Tibial artery (tissue), 4 donors: ENCODE measurements at places on chromosomes 16 and 17.

GRCh38 chr17:4949321-4950074, 1.2 kb upstream of the PFN1 start:
- DNase-seq, result peak; percentile 71

DNA sequence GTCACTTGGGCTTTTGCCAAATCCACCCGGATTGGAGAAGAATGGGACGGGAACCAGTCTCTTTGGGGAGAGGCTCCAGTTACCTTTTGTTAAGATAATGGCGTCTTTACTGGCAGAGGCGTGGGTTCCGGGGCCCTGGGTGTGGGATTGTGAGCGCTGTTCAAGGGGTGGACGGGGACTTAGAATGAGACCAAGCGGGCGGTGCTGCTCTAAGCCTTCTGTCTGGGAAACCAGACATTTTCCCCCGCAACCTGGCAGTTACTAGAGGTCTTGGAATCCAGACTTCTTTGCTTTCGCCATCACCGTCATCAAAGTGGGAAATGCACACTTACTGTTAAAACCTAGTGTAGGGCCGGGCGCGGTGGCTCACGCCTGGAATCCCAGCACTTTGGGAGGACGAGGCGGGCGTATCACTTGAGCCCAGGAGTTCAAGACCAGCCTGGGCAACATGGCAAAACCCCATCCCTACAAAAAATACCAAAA, 706 bp downstream of the TEN1 start:
- DNase-seq, result no peak

DNA sequence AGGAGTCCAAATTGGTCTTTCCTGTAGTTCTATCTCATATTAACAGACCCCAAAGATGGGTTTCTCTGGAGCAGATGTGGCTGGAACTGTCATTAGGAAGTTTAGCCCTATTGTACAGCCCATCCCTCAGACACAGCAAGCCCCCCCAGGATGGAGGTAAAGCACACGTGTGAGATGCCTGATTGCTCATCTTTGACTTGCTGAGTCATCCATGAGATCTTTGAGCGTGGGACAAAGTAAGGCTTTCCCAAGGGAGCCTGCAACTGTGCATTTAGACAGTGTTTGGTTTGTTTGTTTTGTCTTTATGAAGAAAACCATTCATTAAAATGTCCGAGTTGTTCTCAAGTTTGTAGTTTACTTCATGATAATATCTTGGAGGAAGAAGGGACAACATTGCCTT, 145.3 kb upstream of the CDH13 start:
- no peak for DNase-seq

DNA sequence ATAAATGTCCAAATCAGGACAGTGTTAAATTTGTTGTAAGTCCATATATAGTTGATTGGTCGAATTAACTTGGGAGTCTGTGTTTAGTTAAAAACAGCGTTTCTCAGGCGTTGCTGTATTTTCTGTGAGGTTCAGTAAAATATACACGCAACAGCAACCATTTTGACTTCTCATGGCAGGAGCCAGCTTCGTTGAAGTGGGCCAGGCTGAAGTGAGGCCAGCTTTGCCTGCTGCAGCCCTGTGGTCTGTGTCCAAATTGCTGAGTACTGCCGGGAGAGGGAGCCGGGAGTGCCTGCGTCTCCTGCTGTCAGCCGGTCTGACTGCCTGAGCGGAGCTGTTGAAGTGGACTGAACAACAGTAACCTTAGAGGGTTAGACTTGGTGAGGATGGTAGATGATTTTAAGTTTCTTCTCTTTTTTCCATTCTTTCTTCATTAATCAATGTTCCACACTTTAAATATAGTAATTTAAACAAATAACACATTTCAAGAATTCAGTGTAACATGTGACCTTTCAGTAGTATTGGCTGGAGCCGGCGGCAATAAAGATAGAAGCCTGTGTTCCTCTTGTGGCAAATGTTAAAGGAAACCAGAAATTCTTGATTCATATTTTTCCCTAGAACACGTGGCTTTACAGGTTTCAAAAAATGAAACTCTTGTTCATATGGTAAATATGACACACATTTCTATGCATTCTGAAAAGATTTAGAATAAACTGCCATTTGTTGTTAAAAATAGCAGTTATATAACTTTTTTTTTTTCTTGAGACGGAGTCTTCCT, 37.0 kb upstream of the ZNF750 start:
- peak; percentile 92 for DNase-seq

DNA sequence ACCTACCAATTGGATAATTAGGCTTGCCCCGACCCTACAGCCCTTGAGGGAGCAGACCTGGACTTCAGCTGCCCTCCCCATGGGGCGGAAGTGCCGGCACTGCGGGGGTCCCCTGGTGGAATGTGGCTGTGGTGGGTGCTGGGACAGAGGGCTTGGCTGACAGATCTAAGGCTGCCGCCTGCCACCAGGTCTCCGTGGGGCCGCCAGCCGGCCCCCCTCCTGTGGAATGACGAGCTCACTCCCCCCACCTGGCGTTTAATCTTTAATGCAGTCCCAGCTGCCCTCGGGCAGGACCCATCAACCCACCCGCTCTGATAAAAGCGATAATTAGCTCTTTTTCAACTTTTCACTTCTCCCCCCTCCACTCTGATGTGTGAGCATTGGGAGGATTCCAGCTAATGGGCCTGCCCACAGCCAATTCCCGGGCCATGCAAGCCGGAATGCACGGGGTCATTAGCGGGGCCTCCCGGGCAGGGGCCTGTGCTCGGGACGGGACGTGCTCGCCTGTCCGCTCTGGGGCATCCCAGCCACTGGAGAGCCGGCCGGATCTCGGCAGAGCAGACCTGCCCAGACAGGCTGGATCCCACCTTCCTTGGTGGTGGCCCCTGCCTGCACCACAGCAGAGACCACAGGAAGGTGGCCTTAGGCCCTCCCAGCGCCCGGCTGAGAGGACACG, 28.3 kb upstream of the GOSR2 start:
- DNase-seq, result no peak

DNA sequence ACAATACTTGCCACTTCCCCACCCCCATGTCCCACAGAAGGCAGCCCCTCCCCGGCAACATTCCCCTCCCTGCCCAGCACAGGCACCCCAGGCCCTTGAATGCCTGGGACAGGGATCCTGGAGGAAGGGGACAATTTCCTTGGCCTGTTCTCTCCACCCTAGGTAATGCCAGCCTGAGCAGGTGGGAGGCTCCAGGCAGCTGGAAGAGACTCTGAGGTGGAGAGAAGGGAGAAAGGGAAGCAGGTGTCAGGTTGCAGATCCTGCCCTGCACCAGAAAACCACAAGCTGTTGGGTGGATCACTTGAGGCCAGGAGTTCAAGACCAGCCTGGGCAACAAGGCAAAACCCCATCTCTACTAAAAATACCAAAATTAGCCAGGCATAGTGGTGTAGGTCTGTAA, 8.9 kb downstream of the MPP2 start:
- no peak for DNase-seq

DNA sequence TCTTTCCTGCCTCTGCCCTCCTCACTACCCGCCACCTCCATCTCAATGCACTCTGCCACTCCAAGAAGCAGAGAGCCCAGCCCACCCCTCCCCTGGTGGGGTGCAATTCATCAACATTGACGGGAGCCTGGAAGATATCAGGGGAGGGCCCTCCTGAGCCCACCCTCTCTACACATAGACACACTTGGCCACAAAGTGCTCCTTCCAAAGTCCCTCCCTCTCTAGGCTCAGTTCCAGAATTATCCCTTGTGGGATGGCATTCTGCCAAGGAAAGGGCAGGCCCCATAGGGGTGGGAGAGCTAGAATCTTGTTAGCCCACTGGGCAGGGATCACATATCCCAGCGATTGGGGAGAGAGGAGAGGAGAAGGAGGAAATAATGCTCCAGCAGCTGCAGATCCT, 66.2 kb downstream of the TMEM132E start:
- no peak for DNase-seq

DNA sequence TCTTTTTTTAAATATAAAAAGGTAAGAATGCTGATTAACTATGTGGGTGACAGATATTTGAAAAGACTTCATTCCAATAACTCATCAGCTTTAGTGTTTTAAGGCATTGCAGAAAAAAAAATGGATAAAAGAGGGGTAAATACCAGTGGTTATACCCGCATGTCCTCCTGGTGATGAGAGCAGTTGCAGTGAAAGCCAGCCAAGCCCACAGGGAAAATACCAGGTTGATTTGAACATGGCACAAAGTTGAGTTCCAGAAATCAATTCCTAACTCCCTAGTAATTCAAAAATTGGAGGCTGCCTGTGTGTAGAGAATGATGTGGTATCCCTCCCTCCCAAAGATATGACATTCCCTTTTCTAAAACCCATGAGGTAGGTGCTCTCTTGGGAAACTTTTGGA, 453.2 kb upstream of the SOX9 start:
- DNase-seq, result no peak

DNA sequence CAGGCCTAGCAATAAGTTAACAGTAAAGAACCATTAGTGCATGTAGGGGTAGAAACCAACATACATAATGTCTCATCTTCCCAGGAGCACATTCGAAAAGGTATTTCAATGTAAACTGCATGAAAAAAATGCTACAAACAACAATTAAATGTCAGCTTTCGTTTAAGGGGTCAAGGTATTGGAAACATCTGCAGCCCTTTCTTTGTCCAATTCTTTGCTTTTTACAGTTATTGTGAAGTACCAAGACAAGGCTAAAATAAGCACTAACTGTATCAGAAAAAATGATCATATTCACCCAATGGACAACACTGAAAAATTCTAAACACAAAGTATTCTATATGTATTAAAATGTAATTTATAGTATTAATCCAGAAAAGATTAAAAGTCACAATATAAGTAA, 37.9 kb downstream of the GPATCH8 start:
- DNase-seq, result no peak

GRCh38 chr17:29732613-29733012, 109.9 kb upstream of the CORO6 start:
- DNase-seq, result no peak

- no peak for DNase-seq
These were observed 174.8 kb upstream of the DYNLRB2 start for GRCh38 chr16:80366023-80366422.

DNA sequence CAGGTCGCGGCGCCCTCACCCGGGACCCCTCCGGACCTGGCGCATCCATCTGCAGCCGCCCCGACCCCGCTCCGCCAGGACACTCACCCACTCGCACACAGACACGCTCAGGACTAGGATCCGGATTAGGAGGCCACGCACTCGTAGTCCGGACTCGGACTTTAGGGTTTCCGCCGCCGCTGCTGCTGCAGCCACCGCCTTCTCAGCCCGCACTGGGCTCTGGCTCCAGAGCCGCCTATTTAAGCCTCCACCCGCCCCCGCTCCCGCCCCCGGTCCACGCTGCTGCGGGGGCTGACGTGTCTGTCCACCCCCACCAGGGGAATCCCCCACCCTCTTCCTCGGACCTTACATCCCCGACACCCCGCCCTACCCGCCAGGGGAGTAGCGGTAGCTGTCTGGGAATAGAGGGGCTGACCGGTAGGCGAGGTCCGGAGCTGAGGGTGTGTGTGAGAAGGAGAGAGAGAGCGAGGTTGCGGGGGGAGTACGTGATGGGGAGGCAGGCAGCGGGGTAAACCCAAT, at the start of gene RRAD:
RRAD (minus strand) TSS at position 214 of the 519 bp plus-strand sequence. CDS start 356 bp downstream, outside the sequence.
- DNase-seq, result peak; percentile 92

DNA sequence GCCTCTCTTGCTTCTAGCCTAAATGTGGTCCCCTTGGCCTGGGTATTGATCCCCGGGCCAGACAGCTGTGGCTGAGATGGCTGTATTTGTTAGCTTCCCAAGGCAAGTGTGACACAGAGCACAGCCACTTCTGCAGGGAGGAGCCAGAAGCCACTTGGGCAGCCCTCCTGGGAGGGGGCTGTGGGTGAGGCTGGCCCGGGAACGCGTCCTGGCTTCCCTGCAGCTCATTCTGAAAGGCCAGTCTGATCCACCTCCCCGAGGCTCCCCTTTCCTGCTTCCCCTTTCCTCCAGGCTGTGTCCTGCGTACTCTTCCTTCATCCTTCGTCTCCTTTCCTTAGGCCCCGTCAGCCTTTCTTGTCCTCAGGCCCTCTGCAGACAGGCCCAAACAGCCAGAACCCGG, 8.0 kb downstream of the SERPINF2 start:
- DNase-seq, result no peak

GRCh38 chr16:65936096-65936495, 430.4 kb upstream of the CDH5 start:
- DNase-seq, result no peak

DNA sequence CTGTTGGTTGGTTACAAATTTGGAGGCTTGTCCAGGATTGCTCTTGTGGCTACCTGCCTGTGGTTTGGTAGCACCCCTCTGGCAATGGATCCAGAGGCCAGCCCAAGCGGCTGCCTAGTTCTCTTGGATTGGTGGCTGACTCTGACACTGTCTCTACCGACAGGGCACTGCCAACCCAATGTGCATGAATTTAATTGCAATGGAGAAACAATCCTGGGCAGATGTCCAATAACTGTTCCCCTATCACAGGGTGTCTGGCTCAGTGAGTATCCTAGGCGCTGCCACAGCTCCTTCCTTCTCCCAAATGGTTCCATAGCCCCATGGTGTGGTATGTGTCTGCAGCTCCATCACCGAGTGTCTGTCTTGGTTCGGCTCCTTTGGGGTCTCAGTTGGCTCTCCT, 19.5 kb downstream of the N4BP1 start:
- DNase-seq, result no peak

DNA sequence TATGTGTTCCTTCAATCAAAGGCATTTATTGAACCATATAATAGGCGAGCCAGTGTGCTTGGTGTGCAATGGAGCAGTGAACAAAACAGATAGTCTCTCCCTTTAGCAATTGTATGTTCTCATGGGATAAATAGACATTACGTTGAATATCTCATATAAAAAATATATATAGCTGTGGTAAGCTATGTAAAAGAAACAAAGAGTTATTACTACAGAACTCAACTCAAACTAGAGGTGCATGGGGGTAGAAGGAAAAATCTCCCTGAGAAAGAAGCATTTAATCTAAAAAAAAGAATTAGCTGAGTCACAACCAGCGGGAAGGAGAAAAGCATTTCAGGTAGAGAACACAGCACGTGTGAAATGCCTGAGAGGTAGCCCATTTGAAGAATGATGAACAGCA, 919.3 kb downstream of the CDH11 start:
- DNase-seq, result no peak

DNA sequence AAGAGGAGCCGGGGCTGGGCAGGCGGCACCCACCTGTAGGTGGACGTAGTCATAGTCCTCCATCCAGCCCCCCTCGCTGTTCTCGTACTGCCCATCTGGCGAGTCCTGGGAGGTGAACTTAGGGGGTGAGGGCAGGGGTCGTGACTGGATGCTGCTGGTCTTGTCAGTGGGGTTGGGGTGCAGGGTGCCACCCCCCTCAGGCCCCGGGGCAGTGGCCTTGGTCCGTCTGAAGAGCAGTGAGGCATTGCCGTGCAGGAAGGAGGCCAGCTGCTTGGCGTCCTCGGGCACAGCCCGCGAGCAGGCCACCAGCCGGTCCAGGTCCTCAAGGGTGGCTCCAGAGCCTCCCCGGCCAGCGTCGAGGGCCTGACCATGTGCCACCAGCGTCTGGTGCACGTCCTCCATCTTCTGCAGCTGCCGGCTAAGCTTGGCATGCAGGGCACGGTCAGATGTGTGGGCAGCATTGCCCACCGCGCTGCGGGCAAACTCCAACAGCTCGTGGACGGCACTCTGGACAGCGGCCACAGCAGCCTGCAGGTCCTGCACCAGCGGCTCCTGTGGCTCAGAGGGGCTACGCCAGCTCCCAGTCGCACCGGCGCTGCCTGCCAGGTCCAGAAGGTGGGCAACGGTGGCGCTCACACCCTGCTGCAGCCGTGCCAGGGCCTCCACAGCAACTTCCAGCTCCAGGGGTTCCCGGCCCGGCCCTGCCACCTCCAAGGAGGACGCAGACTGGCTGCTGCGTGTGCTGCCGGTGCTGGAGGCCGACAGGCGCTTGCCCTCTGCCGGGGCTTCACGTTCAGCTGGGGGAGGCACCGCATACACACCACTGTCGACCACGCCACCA, 16.3 kb downstream of the CTRB1 start:
- DNase-seq, result peak; percentile 68
